ENCODE measurements at places on chromosomes 7 and 10.

- DNase-seq = no peak
These were observed 18.4 kb upstream of the KLF14 start for GRCh38 chr7:130752424-130752823.

- DNase-seq = no peak
These were observed 438.1 kb upstream of the FOXK1 start for GRCh38 chr7:4244041-4244440.

- DNase-seq = no peak
These were observed 36.5 kb upstream of the MMD2 start for GRCh38 chr7:4995429-4995969.

DNA sequence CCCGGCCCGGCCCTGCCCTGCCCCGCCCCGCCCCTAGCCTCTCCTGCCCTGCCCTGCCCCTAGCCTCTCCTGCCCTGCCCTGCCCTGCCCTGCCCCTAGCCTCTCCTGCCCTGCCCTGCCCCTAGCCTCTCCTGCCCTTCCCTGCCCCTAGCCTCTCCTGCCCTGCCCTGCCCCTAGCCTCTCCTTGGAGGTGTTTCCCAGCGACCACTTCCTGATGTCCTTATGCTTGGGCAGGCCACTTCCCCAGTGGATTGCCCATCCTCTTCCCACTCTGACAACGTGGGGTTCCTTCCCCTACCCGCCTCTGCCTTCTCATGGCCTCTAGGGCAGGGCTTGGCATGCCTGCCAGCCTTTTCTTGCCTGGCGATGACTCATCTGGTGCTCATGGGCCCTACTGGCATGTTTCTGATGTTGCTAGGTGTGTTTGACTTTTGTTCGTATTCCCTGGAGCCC, 21.2 kb downstream of the PRXL2A start:
- DNase-seq = no peak
